ENCODE measurements at places on chromosomes 2 and 18.

DNA sequence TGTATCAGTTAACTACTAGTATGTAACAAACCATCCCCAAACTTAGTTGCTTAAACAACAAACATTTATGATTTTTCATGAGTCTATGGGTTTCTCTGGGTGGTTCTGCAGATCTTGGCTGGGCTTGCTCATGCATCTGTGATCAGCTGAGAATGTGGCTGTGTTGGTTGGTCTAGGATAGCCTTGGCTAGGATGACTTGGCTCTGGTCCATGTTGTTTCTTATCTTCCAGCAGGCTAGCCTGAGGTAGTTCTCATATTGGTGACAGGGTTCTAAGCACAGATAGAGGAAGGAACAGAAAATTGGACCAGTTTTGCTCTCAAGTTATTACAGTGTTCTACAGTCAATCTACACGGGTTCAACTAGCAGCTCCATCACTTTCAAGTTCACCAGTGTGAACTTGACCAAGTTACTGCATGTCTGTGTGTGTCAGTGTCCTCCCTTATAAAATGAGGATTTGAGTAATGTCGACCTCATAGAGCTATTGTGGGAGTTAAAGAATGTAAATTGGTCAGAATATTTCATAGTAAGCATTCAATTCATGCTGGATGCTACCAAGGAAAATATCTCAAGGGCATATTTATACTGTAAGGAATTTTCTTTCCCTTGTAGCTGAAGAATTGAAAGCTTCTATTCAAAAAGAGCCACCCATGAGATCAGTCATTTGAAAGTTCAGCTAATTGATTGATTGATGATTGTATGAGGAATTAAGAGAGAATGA is 65.3 kb downstream of the MYO3B start:
- no peak for DNase-seq

- no peak for DNase-seq
Observed at GRCh38 chr18:12862874-12863482, 21.1 kb downstream of the PTPN2 start.

GRCh38 chr2:142944264-142944663 is 66.8 kb downstream of the KYNU start:
- DNase-seq, result no peak

GRCh38 chr2:17652681-17653394 is 100.8 kb downstream of the SMC6 start:
- no peak for DNase-seq

- DNase-seq, result no peak
Observed at GRCh38 chr2:237217995-237218616, 132.4 kb downstream of the COPS8 start.

GRCh38 chr18:75205514-75206132 is 3.3 kb downstream of the PTGR3 start:
- DNase-seq, result peak; percentile 73

DNA sequence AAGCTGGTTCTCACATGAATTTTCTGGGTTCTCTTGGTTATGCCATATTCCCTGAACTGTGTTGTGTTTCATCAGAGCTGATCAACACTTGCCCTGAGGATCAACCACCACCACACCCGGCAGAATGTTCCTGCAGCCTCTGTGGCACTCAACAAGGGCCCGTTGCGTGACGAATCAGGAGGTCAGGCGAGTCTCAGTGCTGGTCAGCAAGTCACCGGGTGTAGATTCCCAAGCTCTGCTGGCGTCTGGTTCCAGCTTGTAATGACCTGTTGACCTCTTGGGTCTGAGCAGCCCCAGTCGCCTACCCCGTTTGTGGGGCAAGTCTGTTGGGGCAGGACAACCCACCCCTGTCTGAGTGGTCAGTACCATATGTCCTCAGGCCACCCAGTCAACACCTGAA is 46.0 kb downstream of the ADCY3 start:
- DNase-seq, result no peak

DNA sequence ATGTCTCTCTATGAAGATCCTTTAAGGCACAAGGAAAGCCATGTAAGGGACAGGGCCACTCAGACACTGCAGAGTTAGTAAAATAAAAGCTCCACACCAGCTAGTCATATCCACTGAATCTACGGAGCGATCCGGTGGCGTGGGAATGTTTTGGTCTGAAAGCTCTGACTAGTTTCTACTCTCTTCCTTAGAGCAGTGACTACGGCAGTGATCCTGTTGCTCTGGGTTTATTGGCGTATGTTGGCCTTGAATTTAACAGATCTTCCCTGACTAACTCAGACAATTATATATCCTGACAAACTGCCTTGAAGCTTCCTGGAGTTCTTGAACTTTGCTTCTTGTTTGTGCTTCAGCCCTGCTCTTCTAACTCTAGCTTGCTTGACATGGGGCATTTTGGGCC is 115.3 kb upstream of the FZD5 start:
- no peak for DNase-seq

- no peak for DNase-seq
Observed at GRCh38 chr2:51997571-51997970, 965.6 kb upstream of the NRXN1 start.

GRCh38 chr2:31266804-31267203 is 32.9 kb downstream of the EHD3 start:
- DNase-seq, result no peak

- no peak for DNase-seq
Observed at GRCh38 chr2:65256054-65256453, 28.4 kb downstream of the ACTR2 start.

GRCh38 chr2:241994556-241995213 is 125.2 kb downstream of the RTP5 start:
- DNase-seq, result no peak

DNA sequence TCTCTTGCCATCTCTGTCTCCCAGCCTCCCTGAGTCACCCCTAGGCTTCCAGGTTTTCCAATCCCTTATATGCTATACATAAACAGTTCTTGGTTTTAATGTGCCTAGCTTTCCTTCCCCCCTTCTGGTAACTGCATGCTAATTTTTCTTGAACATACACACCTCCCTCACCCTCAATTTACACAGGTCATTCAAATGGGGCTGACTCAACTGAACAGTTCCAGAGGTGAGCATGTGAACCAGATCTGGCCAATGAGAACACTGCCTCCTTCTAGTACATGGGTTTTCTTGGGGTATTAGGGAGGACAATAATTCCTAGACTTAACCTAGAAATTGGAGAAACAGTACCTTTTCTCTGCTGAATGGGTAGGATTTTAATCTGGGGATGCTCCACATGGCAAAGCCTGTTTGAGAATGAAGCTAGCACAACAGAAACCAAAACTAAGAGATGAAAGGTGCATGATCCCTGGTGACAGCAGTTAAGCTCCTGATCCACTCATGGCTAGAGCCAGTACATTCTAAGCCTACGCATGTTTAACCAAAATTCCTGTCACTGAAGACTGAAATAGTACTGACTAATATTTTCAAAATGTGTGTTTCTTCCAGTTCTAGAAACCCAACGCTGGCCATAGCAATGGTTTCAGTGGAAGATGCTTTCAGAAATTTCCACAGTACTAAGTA is 11.8 kb downstream of the SLC25A12 start:
- no peak for DNase-seq

- no peak for DNase-seq
Observed at GRCh38 chr2:54858021-54858681, 134.7 kb downstream of the EML6 start.

Data from eye (tissue), 1 donor.